Spinal cord (tissue), 10 donors: ENCODE measurements at places on chromosomes 7 and 10. TPM values are rescaled to one million over a fixed set of nuclear protein-coding genes. Genes with fewer than 3 reads are reported as not detected.
A peak's percentile ranks its signal among the peaks of the same experiment; 100 is the strongest.

GRCh38 chr10:47370878-47371277, 13.2 kb downstream of the ZNF488 start:
- no peak overlapping the region for H3K27ac ChIP-seq
- no peaks in the 10 kb centered on the region for H3K27me3 ChIP-seq
- no peak for DNase-seq
- peaks cover 13% of the 10 kb centered on the region for H3K36me3 ChIP-seq
- H3K4me3 ChIP-seq: no peak overlapping the region

DNA sequence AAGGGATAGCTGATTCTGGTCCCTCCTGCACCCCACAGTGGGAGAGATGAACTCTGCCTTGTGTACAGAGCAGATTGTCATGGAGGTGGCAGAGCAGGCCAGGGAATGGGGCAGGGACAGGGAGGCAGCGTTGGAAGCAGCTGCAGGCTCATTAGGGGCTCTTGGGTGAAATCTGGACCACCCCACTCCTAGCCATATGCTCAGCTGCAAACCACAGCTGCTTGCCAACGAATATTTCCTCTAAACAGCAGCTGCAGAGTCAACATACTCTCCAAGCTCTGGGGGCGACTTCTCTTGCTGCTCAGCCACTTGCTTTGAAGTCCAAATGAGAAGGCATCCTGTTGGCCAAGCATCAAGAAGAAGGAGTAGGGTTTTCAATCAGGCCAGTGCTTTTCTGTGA, 302.3 kb upstream of the AUTS2 start:
- no peak overlapping the region for H3K27ac ChIP-seq
- no peak for DNase-seq
- peaks cover 3% of the 10 kb centered on the region for H3K4me1 ChIP-seq
- H3K36me3 ChIP-seq: no peaks in the 10 kb centered on the region

- H3K4me3 ChIP-seq: no peak overlapping the region
- no peaks in the 10 kb centered on the region for H3K27me3 ChIP-seq
- H3K27ac ChIP-seq: no peak overlapping the region
- no peaks in the 10 kb centered on the region for H3K4me1 ChIP-seq
Observed at GRCh38 chr7:75789361-75789924, 17.4 kb upstream of the CCL26 start.

- no peak for DNase-seq
- no peak overlapping the region for H3K27ac ChIP-seq
- H3K36me3 ChIP-seq: no peaks in the 10 kb centered on the region
- H3K4me3 ChIP-seq: no peak overlapping the region
Observed at GRCh38 chr10:66021423-66021822, 904.4 kb upstream of the LRRTM3 start.

- no peak for DNase-seq
- H3K27ac ChIP-seq: no peak overlapping the region
- peaks cover 21% of the 10 kb centered on the region for H3K4me1 ChIP-seq
- no peaks in the 10 kb centered on the region for H3K27me3 ChIP-seq
- no peaks in the 10 kb centered on the region for H3K36me3 ChIP-seq
Observed at GRCh38 chr10:48234787-48235186, 39.7 kb downstream of the FRMPD2 start.

GRCh38 chr10:113825791-113826190, 28.1 kb downstream of the DCLRE1A start:
- no peaks in the 10 kb centered on the region for H3K36me3 ChIP-seq
- H3K4me1 ChIP-seq: no peaks in the 10 kb centered on the region
- no peak for DNase-seq
- H3K4me3 ChIP-seq: no peak overlapping the region
- no peaks in the 10 kb centered on the region for H3K27me3 ChIP-seq
- no peak overlapping the region for H3K27ac ChIP-seq

DNA sequence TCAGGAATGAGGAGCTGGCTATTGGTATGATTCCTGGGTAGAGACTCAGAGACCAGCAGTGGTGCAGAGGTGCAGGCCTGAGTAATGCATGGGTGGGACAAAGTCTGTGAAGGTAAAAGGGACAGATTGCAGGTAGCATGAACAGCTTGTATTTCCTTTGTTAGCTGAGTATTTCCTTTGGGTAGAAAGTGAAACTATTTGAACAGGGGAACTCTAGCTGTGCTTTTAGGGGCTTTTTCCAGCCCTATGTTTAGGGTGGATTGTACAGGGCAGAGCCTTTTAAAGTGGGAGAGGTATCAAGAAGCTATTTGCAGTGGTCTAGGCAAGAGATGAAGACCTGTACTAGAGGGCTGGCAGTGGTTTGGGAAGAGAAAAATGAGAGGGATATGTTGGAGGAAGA, 739.9 kb downstream of the REEP3 start:
- DNase-seq: no peak
- no peaks in the 10 kb centered on the region for H3K4me1 ChIP-seq
- H3K36me3 ChIP-seq: no peaks in the 10 kb centered on the region
- H3K27me3 ChIP-seq: no peaks in the 10 kb centered on the region
- no peak overlapping the region for H3K4me3 ChIP-seq

DNA sequence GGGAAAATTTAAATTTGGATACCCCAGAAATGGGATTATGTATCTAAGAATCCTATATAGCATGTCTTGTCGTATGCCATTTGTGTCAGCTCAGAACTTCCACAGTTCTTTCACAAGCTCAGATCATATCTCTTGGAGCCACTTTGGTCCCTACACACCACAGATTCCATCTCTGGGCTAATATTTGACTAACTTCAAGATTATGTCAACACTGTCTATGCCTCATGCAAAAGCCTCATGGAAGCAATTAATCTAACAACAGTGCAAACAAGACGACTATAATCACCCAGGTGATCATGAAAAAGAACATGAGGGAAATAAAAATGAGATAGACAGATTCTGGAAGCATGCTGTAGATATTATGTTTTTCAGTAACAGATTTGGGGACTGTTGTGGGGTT, 189.1 kb downstream of the LRRTM3 start:
- H3K36me3 ChIP-seq: no peaks in the 10 kb centered on the region
- H3K4me1 ChIP-seq: no peaks in the 10 kb centered on the region
- no peak overlapping the region for H3K4me3 ChIP-seq
- no peaks in the 10 kb centered on the region for H3K27me3 ChIP-seq
- DNase-seq: no peak

DNA sequence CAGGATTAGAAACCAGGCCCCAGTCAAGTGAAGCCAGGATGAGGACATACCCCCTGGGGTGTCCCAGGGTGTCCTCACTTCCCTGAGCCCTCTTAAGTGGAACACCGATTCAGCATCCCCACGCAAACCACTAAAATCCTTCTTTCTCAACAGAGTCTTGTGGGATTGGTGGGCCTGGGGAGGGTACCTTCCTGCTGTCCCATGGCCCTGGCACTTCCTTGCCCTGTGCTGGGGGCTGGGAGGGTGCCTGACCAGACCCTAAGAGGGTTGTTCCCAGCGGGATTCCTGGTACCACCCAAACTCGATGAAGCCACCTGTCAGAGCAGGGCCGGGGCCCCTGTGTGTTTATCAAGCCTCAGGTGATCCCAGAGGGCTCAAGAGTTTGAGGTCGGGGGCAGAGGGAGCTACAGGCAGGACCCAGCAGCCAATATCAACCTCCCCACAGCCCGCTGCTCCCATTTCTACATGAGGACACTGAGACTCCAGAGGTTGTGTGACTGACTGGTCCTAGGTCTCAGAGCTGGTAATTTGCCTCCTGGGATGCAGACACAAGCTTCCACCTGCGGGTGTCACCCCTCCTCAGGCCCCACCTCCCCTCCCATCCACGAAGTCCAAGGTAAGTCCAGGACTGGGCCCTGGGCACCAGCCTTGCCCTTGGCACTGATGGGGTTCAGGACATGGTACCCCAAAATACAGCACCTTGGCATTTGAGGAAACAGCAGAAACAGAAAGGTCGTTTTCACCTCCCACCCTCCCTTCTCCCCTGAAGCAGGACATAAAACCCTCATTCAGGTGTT, 31.4 kb downstream of the OAT start:
- H3K4me3 ChIP-seq: no peak overlapping the region
- peaks cover 34% of the 10 kb centered on the region for H3K4me1 ChIP-seq
- no peak for DNase-seq
- no peak overlapping the region for H3K27ac ChIP-seq
- no peaks in the 10 kb centered on the region for H3K27me3 ChIP-seq

DNA sequence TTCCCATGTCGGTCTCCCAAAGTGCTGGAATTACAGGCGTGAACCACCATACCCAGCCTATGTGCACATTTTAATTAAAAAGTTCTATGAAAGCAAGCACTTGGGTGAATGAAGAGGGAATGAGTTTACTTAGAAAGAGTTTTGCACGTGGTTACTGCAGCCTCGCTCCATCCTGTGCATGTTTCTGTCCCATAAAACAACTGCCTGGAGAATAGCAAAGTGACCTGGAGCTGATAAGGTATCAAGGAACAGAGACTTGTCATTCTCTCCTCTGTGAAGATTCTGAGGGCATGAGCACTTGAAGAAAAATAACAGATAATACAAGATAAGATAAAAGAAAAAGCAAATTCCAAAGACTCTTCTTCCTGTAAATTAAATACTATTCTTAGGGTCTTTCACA, 112.2 kb upstream of the JCAD start:
- H3K4me3 ChIP-seq: no peak overlapping the region
- no peaks in the 10 kb centered on the region for H3K27me3 ChIP-seq
- H3K27ac ChIP-seq: no peak overlapping the region
- no peak for DNase-seq
- H3K36me3 ChIP-seq: no peaks in the 10 kb centered on the region

DNA sequence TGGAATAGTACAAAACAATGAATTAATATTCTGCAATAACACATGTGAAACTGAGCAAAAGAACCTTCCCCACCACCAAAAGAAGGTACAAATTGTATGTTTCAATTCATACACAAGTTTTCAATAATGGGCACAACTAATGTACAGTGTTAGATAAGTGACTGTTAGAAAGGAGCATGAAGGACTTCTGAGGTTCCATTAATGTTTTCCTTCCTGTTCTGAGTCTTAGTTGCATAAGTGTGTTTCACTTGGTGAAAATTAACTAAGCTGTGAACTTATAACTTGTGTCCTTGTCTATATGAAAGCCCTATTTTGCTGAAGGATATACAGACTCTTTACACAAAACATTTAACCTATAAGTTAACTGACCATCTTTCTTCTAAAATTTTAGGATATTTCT, 8.2 kb downstream of the GSAP start:
- DNase-seq: no peak
- no peaks in the 10 kb centered on the region for H3K36me3 ChIP-seq
- no peak overlapping the region for H3K4me3 ChIP-seq
- no peaks in the 10 kb centered on the region for H3K27me3 ChIP-seq
- no peak overlapping the region for H3K27ac ChIP-seq
- no peaks in the 10 kb centered on the region for H3K4me1 ChIP-seq

DNA sequence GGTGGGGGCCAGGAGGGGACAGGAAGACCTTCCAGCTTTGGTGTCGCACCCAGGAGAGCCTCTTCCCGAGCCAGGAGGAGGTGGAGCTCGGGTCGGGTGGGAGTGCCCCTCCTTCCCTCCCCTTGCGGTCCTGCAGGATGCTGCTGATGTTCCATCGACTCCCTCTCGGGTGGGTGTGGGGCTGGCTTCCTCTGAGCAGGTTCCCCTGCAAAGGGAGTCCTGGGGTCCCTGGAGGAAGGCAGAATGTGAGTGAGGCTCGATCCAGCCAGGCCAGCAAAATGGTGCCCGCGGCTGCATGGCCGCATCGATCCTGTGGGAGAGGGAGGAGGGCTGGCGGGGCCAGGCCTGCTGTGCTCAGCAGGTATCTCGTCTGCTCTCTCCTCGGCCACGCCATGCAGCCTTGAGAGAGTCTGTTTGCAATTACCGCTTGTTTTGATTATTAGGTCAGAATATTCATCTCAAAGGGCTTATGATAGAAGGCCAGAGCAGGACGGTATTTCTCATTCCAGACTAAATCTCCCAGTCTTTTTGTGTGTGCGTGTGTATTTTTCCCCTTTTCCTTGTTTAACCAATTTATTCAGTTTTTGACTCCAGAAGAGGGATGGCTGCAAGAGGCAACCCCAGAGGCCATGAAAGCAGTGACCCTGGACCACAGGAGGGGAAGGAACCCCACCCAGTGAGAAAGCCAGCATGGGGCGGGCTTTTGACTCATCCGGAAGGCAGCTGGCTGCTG, 137.3 kb upstream of the ZMIZ1 start:
- no peaks in the 10 kb centered on the region for H3K36me3 ChIP-seq
- no peak overlapping the region for H3K4me3 ChIP-seq
- DNase-seq: peak; percentile 52
- H3K27ac ChIP-seq: peak overlapping the region; percentile 70

DNA sequence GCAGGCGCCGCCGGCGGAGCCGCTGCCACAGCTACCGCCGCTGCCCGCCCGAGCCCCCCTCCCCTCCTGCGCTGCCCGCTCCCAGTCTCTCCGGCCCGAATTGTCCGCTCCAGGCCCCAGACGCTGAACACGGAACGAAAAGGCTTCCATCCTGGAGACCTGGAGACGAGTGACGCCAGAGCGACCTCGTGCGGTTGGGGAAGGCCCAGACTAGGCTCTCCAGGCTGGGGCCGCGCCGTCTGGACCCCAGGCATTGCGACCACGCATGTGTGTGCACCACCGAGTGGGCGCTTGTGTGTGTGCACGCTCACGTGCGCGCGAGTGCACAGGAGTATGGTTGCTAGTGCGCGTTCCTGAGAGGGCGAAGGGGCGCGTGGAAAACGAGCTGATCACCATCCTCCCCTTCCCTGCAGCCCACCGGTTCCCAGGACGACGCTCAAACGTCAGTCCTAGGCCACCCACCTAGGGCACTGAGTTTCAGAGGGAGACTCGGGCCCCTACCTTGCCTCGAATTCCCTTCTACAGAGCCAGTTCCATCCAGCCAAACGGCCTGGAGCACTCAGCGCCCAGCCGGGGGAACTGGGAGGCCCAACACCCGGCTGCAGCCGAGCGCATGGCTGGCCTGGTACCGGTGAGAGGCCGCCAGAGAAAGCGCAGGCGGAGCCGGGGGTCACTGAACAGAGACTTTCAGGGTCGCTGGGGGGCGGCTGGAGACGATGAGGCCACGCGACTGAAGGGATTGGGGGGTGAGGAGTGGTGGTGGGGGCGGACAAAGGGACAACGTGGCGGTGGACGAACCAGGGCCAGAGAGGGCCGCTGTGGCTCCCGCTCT, 11.6 kb downstream of the LBX1 start:
- H3K4me3 ChIP-seq: no peak overlapping the region
- no peaks in the 10 kb centered on the region for H3K36me3 ChIP-seq
- DNase-seq: no peak
- H3K27ac ChIP-seq: no peak overlapping the region

GRCh38 chr10:70494966-70495365, 16.4 kb downstream of the PALD1 start:
- H3K27ac ChIP-seq: no peak overlapping the region
- H3K4me1 ChIP-seq: peaks cover 26% of the 10 kb centered on the region
- H3K36me3 ChIP-seq: peaks cover 8% of the 10 kb centered on the region
- no peak for DNase-seq
- no peaks in the 10 kb centered on the region for H3K27me3 ChIP-seq

SKIDA1 gene
- total RNA-seq: 6.1 TPM

DNMBP gene
- 18.0 TPM for total RNA-seq

OR2A12 gene
- total RNA-seq: not detected

TMEM270 gene
- total RNA-seq: not detected

CALY gene
- total RNA-seq: 15.9 TPM

FKBP6 gene
- total RNA-seq: not detected
